Testis (tissue), 5 donors: ENCODE measurements at places on chromosomes 11 and 22. TPM values are rescaled to one million over a fixed set of nuclear protein-coding genes. Genes with fewer than 3 reads are reported as not detected.

The ARFGAP2 gene
- 167 TPM for total RNA-seq

The NCR3LG1 gene
- total RNA-seq, result 10.0 TPM

The OR10A2 gene
- not detected for total RNA-seq

The CCDC73 gene
- total RNA-seq, result 6.6 TPM

The C11orf16 gene
- 1.7 TPM for total RNA-seq

The ESAM gene
- total RNA-seq, result 6.0 TPM

The ASCL2 gene
- total RNA-seq, result 5.8 TPM

The TSPO gene
- total RNA-seq, result 68.7 TPM

DNA sequence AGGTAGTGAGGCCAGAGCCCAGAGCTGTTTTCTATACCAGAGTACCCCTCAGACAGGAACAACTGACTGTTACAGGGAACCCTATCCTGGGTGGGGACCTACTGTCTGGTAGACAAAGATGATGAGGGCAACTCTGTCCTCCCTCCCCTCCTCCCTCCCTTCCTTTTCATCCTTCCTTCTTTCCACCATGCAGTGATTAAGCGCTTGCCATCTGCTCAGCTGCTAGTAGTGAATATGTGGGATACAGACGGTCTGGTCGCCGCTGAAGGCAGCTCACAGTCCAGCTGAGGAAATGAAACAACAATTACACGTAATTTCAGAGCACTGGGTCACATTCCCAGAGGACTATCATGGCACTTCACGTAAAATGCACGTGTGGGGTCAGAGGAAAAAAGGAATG, 597.1 kb downstream of the BUD13 start:
- no peaks in the 10 kb centered on the region for H3K27me3 ChIP-seq
- no peak for DNase-seq
- H3K4me1 ChIP-seq, result no peaks in the 10 kb centered on the region
- H3K36me3 ChIP-seq, result no peaks in the 10 kb centered on the region
- H3K27ac ChIP-seq, result no peak overlapping the region

- peak overlapping the region; percentile 98 for H3K27ac ChIP-seq
- no peaks in the 10 kb centered on the region for H3K36me3 ChIP-seq
- peak overlapping the region; percentile 73 for H3K4me3 ChIP-seq
- peak; percentile 76 for DNase-seq
- no peaks in the 10 kb centered on the region for H3K27me3 ChIP-seq
- H3K4me1 ChIP-seq, result peaks cover 15% of the 10 kb centered on the region
Measured at GRCh38 chr11:12377824-12378593, 638 bp downstream of the PARVA start.

DNA sequence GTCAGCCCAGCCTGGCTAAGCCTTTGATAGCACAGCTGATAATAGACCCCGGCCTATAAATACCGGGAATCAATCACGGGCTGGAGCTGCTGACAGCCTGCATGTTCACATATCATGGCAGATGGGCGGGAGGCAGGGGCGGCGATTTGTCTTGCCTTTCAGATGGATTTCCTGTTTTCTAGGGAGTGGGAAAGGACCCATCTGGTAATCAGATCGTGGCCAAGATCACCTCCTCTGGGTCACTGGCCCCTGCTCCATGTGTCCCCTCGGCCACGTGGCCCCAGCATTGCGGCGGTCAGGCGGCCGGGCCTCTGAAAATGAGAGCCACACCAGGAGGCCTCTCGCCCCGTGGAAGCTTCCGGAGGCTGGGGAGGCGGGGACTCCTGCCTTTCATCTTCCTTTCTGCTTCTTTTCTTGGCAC, 36.6 kb downstream of the SMIM38 start:
- no peak overlapping the region for H3K4me3 ChIP-seq
- no peak for DNase-seq
- no peak overlapping the region for H3K27ac ChIP-seq
- H3K36me3 ChIP-seq, result no peaks in the 10 kb centered on the region
- no peaks in the 10 kb centered on the region for H3K27me3 ChIP-seq
- H3K4me1 ChIP-seq, result no peaks in the 10 kb centered on the region

DNA sequence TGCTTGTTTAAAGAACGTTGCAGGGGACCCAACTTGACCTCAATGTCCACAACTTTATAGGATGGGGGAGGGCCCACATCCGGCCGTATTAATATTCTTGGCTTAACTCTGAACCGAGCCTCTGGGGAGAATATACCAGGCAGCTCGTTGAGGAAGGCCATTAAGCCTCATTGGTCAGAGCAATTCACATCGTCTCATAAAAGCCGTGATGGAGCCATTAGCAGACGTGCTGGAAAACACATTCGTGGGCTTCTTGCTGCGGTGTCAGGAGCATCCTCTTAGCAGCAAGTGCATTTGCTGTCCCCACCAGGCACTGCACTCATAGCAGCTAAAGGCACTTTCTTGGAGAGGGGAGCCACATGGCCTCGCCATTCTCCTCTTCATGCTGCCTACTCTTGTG, 14.9 kb downstream of the DSCAML1 start:
- DNase-seq, result no peak
- no peaks in the 10 kb centered on the region for H3K36me3 ChIP-seq

DNA sequence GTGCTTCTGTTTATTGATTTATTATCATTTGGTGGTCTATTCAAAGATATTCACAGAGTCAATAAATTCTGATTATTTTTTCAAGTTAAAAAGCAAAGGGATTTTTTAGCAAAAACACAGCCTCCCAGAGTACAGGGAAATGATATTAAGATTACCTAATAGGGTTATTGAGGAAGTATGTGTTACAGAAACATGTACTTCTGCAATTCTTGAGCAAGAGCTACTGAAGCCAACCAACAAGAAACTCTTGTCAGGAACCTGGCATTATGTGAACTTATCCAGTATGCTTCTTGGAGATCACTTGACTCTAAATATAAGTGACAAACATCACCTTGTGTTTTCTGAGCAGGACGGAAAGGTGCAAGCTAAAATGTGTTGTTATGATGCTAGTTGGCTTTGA, 42.0 kb upstream of the CARD18 start:
- H3K4me1 ChIP-seq, result no peaks in the 10 kb centered on the region
- DNase-seq, result no peak
- no peak overlapping the region for H3K27ac ChIP-seq
- no peak overlapping the region for H3K4me3 ChIP-seq
- no peaks in the 10 kb centered on the region for H3K36me3 ChIP-seq
- no peaks in the 10 kb centered on the region for H3K27me3 ChIP-seq

DNA sequence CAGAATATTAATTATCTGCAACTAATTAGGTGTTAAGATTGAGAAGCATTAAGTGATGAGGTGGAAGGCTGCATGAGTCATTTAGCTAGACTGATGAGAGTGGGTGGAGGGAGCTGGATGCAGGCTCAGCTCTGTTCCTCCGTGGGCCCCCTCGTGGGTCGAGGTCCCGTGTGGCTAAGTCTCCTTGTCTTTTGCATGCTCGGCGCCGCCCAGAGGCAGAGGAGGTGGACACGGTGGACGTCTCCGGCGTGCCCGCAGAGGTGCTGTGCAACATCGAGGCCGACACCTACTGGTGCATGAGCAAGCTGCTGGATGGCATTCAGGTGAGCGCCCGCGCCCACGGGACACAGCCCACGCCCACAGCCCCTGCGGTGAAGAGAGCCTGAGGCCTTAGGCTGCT, 211.6 kb downstream of the TBC1D22A start:
- H3K4me3 ChIP-seq, result no peak overlapping the region
- H3K27ac ChIP-seq, result no peak overlapping the region
- peaks cover 14% of the 10 kb centered on the region for H3K4me1 ChIP-seq
- no peak for DNase-seq
- H3K27me3 ChIP-seq, result no peaks in the 10 kb centered on the region

GRCh38 chr11:3157381-3158130, 7.6 kb downstream of the OSBPL5 start:
- H3K36me3 ChIP-seq, result no peaks in the 10 kb centered on the region
- peaks cover 42% of the 10 kb centered on the region for H3K4me1 ChIP-seq

DNA sequence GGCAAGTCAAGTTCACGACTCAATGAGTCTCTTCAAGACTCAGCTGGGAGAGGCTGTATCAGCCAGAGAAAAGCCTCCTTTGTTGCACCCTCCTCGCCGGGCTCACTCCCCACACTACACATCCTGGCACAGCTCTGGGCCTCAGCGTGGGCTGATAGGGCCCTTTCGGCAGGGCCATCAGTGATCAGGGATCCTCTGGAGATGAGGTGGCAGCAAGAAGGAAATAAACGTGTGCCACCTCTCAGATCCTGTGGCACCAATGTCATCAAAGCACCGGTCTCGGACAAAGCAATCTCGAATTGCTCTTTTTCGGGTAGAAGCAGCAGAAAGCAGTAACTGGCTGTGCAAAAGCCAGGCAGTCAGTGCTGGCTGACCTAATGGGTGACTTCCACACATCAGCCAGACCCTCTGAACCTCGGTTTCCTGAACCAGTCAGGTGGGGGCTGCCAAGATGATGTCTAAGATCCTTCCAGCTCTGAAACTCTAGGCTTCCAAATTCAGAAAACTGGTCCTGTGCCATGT, 2.1 kb downstream of the EHD1 start:
- no peaks in the 10 kb centered on the region for H3K27me3 ChIP-seq
- H3K4me1 ChIP-seq, result peaks cover 43% of the 10 kb centered on the region
- H3K27ac ChIP-seq, result no peak overlapping the region
- no peak overlapping the region for H3K4me3 ChIP-seq
- H3K36me3 ChIP-seq, result no peaks in the 10 kb centered on the region
- DNase-seq, result no peak

DNA sequence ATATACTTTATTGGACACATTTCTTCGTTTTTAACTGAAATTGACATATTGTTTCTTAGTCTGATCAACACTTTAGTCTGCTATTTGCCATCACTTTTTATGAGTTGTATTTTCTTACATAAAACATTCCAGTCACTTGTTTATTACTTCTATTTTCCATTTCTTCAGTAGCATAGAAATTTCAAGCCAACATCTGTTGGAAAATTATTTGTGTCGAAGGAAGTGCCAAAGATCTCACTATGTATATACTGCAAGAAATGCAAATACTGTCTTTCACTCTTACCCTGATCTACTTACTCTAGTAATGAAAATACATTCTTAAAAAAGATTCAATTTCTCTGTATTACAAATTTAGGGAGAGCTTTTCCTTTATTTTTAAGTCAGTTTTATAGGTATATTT, 105.9 kb downstream of the SLC17A6 start:
- H3K27me3 ChIP-seq, result no peaks in the 10 kb centered on the region
- no peak for DNase-seq
- H3K36me3 ChIP-seq, result no peaks in the 10 kb centered on the region
- H3K4me1 ChIP-seq, result no peaks in the 10 kb centered on the region
- H3K27ac ChIP-seq, result no peak overlapping the region
- H3K4me3 ChIP-seq, result no peak overlapping the region

GRCh38 chr22:46022881-46023512, 46.0 kb upstream of the WNT7B start:
- H3K36me3 ChIP-seq, result no peaks in the 10 kb centered on the region
- H3K27me3 ChIP-seq, result no peaks in the 10 kb centered on the region
- peaks cover 10% of the 10 kb centered on the region for H3K4me1 ChIP-seq
